Nephron progenitor cell (in vitro differentiated cells): ENCODE measurements at places on chromosomes 1 and 21.

DNA sequence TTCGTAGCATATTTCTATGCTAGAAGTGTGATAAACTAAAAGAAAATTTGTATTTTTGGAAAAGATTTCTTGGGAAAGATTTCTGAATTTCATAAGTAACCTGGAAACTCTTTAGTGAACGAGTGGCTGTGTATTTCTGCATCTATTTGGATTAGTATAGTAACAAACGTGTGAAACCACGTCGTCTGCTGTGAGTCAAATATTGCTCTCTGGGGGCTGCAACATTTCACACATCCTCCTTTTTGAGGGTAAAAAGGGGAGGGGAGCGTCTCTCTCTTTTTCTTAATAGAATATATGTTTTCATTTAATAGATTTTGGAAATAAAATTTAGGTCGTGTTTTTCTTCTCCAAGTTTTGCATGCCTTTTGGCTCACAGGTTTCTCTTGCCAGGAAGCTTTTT is 44.8 kb downstream of the LHX9 start:
- DNase-seq: no peak

DNA sequence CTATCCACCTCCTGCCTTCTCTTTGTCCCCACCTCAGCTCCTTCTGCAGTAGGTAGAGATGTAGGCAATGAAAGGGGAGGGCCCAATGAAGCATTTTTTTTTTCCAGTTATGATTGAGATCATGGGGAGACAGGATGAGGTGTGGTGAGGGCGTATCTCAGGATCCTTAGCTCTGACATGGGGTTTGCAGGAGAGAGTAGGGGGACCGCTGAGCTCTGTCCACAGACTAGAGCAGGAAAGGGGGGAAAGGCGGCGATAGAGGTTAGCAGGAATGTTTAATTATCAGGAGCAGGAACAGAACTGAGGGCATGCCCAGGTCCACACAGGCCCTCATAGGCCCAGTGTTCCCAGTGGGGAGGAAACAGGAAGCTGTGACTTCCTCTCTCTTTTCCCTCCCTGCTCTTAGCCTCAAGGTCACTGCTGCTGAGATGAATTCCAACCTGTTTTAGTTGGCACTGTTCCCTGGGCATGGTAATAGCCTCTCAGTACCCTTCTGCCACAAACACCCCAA is 901 bp upstream of the RXFP4 start:
- no peak for DNase-seq

DNA sequence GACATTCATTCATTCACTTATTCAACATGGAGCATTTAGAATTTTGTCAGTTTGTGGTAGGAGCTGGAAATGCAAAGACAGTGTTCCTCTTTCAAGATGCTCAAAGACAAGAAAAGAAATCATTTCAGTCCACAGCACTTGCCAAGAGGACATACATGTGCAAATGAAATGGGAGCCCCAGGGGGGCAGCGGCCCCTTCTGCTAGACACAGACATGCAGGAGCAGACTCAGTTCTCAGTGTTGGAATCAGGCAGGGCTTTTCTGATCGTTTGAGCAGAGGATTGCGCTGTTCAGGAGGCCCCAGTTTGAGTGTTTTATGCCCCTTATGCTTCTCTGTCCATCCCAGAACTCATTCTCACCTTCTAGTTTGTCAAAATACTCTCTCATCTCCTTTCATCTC is 35.6 kb upstream of the VASH2 start:
- DNase-seq: no peak

DNA sequence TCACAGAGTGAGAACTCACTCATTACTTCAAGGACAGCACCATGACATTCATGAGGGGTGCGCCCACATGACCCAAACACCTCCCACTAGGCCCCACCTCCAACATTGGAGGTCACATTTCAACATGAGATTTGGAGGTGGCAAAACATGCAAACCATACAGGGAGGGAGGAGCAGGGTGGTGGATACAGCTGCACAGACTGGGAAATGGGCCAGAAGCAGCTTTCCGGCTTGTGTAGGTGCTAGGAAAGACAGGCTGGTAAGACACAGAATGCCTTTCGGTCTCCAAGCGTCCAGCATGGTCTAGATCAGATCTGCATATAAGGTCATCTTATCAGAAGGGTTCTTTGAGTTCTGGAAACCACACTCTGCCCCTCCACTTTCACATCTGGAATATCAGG is 35.1 kb upstream of the TINAGL1 start:
- no peak for DNase-seq

GRCh38 chr21:43364851-43365424 is 62.0 kb downstream of the SIK1 start:
- no peak for DNase-seq

- DNase-seq: no peak
These were observed 182.1 kb upstream of the DMRTA2 start for GRCh38 chr1:50605186-50605875.

- no peak for DNase-seq
These were observed 14.3 kb downstream of the NPL start for GRCh38 chr1:182803846-182804245.

GRCh38 chr21:42523941-42524340 is 10.3 kb downstream of the SLC37A1 start:
- DNase-seq: no peak

GRCh38 chr1:233244183-233244582 is 51.3 kb downstream of the PCNX2 start:
- no peak for DNase-seq

DNA sequence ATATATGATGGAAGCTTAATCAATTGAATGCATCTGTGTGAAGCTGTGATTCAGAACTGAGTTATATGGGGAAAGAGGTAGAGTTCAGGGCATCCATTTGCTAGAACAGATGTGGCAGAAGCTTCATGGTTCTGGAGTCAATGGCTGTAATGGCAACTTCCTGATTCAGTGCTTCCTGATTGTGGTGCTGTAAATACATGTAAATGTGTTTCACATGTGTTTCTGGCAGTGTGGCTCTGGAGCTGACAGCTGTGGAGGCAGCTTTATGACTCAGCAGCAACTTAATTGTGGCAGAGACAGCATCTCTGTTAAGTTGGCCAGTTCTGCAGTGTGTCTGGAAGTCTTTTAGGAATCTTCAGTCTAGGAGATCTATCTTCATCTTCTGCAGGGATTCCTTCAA is 226.6 kb upstream of the ZRANB2 start:
- DNase-seq: peak; percentile 3

GRCh38 chr1:204143276-204144041 is 8.4 kb downstream of the ETNK2 start:
- DNase-seq: no peak

GRCh38 chr1:236862615-236863211 is 67.6 kb downstream of the MTR start:
- DNase-seq: no peak

DNA sequence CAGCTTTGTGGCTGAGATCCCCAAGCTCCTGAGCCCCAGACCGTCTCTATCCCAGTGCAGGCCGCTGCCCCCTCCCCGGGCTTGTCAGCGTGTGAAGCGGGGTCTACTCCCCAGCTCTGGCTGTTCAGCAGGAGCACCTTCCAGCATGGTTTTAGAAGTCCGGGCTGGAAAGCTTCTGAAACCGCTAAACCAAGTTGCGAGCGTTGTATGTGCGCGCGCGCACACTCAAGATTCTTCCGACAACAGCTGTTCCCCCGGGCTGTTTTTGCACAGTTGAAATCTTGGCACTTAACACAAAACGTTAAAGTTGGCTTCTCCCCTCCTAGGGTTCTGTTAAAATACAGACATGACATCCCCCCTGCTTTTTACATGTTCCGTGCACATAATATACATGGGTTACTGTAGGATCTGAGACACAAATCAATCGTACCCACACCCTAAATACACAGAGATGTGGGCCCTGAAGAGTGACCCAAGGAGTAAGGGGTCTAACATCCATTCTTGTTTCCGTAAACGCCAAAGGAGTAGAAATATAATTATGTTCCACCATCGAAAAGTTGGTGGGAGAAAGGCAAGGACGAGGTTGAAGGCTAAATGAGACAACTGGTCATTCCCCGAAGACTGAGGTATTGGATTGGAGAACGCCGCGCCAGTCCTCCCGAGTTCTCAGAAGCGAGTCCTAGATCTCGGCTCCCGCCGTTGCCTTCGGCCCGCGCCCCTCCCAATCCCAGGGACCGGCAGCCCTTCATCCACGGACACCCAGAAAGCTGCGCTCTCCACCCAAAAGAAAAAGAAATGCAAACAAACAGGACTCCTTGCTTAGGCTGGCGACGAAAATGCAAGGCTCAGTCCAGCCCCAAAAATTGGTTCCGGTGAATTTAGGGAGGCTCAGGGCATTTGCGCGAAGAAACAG is 1.3 kb downstream of the TBX15 start:
- no peak for DNase-seq

DNA sequence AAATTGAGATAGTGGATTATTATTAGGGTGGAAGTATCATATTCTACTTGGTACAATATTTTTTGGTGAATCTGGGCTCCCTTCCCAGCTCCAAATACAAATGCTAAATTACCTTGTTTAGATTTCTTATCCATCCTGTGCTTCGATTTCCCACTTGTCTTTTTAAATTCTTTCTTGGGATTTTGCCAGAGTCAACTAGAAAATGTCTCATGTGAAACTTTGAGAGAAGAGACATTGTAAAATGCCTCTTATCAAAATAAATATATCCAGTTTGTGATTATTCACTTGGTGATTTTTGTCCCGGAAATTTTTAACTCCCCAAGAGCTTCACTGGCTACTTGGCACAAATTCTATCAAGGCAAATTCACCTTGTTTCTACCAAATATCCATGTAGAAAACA is 202.0 kb downstream of the FMN2 start:
- no peak for DNase-seq

- no peak for DNase-seq
These were observed 4.7 kb upstream of the PTPN22 start for GRCh38 chr1:113876176-113876575.

DNA sequence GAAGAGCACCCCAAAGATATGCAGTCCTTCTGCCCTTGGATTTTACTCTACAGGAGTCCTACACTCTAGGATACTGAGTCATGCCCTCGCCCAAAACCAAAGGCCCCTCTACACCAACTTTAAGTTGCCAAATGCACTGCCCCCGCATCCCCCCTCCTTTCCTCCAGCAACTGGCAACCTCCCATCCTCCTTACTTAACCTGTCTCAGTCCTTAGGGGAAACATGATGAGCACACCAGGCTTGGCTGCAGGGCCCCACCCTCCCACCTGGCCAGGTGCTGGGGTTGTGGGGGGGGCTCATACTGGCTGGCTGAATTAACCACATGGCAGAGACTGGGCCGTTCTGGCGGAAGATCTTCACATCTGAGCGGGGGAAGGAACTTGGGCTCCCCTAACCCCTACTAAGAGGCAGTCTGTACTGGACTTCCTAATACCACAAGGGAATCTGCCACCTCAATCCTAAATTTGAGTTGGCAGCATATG is 1.2 kb downstream of the HDGF start:
- DNase-seq: no peak

DNA sequence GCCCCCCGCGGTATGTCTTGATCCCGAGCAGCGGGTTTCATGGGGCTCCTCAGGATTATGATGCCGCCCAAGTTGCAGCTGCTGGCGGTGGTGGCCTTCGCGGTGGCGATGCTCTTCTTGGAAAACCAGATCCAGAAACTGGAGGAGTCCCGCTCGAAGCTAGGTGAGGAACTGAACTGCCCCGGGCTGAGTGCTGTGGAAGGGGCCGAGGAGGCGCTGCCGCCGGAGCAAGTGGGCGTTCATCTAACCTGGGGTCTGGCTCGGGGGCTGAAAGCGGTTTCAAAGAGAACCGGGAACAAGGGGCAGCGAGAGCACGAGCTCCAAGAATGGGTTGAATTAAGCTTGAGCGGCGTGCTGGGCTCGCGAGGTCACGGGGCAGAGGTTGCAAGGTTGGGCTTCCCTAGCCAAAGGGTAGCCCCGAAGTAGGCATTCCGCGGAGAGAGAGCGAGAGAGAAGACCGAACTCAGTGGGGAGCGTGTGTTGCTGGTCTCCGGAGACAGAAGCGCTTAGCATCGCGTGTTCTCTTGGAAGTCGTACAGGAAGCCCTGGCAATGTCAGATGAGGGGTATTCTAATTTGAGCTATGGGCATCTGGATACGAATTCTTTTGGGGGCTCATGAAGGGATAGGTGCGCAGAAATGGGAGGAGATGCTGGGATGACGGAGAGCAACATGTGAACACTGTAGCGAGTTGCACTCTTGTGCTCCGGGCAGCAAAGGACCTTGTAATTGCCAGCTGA is 732 bp downstream of the HS2ST1 start:
- peak; percentile 59 for DNase-seq

DNA sequence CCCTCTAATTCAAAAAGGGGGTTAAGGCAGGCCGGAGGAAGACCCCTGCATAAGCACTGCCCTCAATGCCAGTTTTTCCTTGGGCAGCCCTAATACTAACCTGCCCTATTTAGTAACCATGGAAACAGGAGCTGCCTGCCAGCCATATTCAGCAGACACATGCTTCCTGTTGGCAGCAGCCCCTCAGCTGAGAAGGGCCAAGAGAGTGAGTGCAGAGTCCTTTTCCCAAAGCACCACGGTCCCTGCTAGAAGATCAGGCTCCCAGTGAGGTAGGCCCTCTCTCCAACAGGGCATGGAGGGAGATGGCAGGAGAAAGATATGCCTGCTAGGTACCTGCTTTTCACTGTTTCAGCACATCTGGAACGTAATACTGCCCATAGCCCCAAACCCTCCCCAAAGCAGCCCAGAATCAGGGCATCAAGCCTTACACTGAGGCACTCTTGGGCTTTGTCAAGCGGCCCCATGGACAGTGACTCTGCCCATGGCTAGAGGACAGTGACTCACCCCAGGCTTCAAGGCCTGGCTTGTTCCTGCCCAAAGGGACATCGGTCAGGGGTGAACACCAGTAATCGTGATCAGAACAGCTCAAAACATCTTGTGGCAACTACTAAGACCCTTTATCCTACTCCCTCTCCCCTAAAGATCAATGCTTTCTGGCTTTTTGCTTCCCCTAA is 64.5 kb downstream of the BCAR3 start:
- no peak for DNase-seq

DNA sequence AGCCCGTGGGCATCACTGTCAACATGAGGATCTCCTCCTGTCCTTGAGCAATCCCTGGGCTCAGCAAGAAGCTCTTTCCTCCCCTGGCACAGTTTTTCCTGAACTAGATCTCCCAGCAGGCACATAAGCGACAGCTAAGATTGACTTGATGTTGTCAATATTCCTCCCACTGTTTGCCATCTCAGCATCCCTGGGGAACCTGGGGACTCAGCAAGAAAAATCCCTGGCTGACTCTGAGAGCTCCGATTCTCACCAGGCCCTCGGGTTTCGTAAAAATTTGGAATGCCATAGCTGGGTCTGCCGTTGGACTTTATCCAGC is 687.2 kb downstream of the MATN1 start:
- DNase-seq: no peak

DNA sequence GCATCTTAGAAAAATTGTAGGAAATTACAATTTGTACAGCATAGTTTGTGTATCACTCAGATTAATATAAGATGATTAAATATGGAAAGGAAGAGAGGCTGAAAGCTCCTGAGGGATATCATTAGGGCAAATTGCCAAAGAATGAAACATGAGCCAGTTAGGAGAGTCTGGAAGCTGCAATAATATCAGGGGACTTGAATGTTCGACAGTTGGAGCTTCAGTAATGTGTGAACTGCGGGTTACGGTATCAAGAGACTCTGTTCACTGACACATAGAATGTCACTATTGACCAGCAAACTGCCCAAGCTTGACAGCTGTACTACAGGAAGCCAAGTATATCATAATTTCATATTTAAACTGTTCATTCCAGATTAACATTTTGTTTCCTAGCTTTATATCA is 157.2 kb downstream of the DENND1B start:
- DNase-seq: no peak

- no peak for DNase-seq
These were observed 8.8 kb upstream of the CAPN8 start for GRCh38 chr1:223674119-223674890.

GRCh38 chr1:174367892-174368291 is 79.9 kb upstream of the GPR52 start:
- no peak for DNase-seq

- DNase-seq: no peak
These were observed 4.8 kb upstream of the CRYBG2 start for GRCh38 chr1:26358411-26359384.
